ENCODE measurements at places on chromosomes 16 and 17.

DNA sequence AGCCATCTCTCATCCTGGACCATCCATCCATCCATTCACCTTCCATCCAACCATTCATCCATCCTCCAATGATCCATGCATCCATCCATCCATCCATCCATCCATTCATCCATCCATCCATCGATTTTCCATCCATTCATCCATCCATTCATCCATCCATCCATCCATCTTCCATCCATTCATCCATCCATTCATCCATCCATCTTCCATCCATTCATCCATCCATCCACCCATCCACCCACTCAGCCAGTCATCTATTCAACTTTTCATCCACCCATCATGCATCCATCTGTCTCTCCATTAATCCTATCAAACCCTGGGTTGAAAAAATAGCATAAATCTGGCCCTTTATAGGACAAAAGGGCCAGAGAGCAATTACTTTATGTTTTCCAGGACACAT lies 158.3 kb upstream of the WSCD1 start:
- DNase-seq, result no peak

GRCh38 chr16:24523569-24523968 lies 15.8 kb upstream of the RBBP6 start:
- no peak for DNase-seq

DNA sequence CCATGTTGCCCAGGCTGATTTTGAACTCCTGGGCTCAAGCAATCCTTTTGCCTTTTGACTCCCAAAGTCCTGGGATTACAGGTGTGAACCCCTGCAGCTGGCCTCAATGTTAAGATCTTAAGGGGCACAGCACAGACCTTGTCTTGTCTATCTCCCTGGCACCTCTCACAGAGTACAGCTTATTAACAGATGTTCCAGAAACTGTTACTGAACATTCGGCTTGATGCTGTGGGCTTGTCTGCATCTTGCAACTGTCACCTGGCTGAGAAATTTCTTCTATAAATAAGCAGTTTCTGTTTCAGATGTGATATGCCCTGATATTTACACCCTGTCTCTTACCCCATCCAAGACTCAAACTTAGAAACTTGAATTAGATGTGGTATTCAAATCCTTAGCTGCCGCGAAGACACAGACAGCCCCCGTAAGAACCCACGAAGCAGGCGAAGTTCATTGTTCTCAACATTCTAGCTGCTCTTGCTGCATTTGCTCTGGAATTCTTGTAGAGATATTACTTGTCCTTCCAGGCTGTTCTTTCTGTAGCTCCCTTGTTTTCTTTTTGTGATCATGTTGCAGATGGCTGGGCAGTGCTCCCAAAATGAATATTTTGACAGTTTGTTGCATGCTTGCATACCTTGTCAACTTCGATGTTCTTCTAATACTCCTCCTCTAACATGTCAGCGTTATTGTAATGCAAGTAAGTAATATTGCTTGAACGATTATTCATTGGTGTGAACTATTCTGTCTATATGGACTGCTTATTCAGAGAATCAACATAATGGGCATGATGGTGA lies at the start of gene TNFRSF17:
Gene TNFRSF17, plus strand, starts transcription at position 450 of the 791 bp plus-strand sequence. Its CDS starts 115 bp downstream, at position 565.
- no peak for DNase-seq

- DNase-seq, result no peak
Measured at GRCh38 chr17:266701-267667, 85.5 kb upstream of the DOC2B start.

DNA sequence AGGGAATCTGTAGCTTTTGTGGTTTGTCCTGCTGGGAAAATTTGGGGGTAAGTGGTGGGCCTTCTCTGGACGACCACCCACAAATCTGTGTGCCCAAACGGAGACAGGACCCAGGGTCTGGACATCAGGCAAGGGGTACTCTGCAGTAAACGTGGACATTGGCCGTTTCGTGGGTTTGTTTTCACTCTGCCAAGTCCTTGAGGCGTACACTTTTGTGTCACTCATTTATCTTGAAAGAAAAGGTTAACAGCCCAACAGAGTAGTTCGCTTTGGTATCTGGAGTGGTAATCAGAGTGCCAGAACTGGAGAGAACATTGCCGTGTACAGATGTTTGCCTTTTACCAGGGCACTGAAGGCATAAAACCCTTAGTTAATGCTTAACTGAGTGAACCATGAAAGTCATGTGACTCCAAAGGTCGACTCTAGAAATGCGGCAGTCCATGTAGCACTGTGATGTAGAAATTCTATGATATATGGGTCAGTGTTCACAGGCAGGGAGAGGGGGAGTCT lies 15.4 kb downstream of the NAA60 start:
- DNase-seq, result no peak

DNA sequence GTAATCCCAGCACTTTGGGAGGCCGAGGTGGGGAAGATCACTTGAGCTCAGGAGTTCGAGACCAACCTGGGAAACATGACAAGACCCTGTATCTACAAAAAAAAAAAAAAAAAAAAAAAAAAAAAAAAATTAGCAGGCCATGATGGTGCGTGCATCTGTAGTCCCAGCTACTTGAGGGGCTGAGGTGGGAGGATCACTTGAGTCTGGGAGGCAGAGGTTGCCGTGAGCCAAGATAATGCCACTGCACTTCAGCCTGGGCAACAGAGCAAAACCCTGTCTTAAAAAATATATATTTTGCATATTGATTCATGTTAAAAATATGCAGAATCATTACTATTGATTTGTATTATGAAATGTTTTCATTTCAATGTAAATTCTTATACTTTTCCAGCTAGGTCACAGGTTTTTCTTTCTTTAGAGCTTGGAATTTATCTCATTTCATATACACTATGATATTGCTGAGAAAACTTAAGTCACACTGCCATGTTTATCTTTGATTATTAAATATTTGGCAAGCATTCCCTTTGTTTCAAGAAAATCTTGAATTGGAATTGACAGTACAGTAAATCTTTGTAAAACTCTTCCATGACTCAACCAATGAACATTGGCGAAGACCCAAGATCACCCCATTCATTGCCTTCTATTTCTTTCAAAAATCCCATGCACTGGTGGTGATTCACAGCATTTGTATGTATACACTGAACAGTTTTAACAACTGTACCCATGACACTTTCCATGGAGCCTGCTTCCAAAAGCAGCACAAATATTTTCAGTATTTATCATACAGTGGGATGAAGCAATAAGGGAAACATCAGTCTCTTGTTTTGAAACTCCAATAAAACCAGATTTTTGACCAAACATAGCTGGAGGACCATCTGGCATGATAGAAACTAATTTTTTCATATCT lies 83.5 kb upstream of the TNRC6A start:
- DNase-seq, result no peak

DNA sequence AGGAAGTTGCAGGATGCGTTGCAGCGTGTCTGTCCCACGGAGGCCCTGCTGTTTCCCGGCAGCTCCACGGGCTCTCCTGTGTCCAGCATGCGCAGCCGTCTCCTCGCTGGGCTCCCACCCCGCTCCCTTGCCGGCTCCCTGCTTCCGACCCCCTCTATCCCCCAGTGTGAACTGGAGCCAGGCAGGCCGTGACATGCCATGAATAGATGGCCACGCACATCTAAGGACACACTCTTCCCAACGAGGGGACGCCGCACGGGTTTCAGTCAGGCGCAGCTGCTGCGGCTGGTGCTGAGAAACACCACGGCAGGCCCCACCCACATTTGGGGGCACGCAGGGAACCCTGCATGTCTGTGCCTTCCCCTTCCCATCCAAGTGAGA lies 9.2 kb upstream of the HEXD start:
- no peak for DNase-seq

DNA sequence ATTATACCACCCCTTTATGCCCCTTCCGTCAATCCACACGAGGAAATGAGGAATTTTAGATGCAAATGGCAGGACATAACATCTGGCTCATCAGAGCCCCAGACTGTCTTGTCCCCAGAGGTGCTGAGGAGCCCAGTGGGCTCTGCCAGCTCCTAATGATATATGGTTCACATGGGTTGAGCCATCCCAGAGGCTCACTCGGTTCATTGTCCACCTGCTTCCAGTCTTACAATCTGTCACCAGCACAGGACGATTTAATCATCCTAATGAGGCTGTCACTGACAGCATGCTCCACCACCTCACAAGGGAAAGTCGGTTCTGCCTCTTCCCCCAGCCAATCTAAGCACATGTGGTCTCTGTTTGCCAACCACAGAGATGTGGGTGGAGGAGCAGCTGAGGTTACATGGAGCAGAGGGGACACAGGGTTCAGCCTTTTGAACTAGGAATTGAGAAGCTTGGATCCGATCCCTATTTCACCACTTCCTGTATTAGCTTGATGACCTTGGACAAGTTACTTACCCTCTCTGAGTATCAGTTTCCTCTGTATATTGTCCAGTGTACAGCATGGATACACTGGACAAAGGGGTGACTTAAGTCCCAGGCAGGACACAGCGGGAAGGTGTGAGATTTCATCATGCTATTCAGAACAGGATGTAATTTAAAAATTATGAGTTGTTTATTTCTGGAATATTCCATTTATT lies 27.0 kb upstream of the DHX8 start:
- peak; percentile 15 for DNase-seq

GRCh38 chr16:11677451-11677951 lies 9.2 kb downstream of the SNN start:
- no peak for DNase-seq

DNA sequence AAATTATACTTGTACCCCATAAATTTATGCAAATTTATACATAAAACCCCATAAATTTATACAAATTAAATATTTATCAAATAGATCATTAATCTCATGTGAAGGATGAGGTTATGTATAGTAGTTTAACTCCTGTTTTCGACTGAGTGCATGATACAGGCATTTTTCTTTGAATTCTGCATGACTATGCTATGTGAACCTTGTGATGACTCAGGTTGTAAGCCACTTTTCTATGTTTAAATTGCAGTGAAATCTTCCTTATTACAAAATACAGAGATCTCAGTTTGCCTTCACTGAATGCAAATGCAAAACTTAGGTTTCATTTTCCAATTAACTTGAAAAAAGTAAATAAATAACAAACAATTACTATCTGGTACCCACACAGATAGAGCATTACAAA lies 843.7 kb downstream of the CDH11 start:
- DNase-seq, result no peak

- DNase-seq, result no peak
Measured at GRCh38 chr16:66948837-66949225, 12.2 kb upstream of the CES3 start.

- peak; percentile 61 for DNase-seq
Measured at GRCh38 chr17:15957206-15957605, 12.3 kb downstream of the ADORA2B start.

GRCh38 chr17:65230040-65230439 lies 92.9 kb downstream of the RGS9 start:
- DNase-seq, result no peak

- DNase-seq, result no peak
Measured at GRCh38 chr16:54283725-54284318, 2.8 kb downstream of the IRX3 start.

DNA sequence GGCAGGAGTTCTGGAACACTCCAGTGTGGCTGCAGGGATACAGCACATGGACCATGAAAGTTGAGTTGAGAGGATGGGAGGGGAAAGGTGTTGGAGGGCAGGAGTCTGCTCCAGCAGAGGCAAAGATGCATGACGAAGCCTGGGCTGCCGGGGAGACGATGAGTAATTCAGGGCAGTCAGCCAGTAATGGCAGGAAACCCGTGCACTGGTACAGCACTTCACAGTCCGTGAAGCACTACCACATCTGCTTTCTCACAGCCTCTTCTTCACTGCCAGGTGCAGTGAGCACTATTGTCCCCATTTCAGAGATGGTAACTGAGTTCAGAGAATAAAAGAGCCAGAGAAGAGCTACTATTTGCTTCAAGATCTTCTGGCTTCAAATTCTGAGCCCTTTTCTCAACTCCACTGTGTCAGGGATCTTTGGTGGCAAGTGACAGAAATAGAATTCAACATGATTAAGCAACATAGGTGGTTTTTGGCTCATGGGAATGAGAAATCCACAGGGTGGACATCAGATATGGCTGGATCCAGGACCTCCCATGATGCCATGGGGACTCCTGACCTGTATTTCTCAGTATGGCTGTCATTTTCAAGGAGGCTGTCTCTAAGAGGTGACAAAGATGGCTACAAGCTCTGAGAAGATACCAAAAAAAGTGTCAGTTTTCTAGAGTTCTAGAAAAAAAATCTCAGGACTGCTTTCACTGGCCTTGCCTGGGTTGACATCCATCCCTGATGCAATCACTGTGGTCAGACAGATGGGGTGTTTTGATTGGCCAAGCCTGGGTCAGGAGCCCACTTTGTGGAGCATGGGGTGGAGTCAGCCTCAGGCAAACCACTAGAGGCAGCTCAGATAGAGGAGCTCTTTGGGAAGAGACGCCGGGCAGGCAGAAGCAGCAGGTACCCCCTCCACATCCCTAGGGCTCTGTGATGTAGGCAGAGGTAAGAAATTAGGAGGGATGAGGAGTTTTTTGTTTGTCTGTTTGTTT lies 24.7 kb downstream of the IL21R start:
- peak; percentile 85 for DNase-seq

DNA sequence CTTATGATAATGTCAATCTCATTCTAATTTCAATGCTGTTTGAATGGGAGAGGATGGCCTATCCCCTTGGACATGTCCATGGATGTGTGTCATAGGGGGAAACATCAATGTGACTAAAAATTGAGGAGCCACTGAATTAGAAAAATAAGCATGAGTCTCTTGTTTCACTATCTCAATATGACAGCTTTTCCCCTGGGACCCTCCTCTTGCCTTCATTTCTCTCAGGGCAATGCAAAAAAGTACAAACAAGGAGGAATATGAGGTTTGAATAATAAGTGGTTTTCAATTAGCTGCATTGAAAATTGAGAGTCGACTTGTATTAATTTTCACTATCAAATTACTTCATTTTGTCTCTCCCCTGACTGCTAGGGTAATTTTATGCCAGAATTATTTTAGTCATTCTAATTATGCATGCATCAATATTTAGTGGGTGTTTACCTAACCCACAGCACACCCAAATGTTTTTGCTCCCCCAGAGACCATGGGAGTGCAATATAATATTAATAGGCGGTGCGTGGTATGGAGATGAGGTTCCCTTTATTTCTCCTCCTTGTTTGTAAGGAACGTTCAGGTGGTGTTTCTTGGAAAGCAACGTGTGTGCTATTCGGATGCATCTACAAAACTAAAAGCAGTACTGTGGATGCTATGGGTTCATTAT lies 6.8 kb upstream of the SDR42E1 start:
- DNase-seq, result no peak

- no peak for DNase-seq
Measured at GRCh38 chr17:66230922-66231591, 1.8 kb upstream of the APOH start.

GRCh38 chr17:10907370-10907769 lies 69.5 kb upstream of the PIRT start:
- DNase-seq, result no peak

- no peak for DNase-seq
Measured at GRCh38 chr17:1940810-1941185, 84.3 kb downstream of the RTN4RL1 start.

DNA sequence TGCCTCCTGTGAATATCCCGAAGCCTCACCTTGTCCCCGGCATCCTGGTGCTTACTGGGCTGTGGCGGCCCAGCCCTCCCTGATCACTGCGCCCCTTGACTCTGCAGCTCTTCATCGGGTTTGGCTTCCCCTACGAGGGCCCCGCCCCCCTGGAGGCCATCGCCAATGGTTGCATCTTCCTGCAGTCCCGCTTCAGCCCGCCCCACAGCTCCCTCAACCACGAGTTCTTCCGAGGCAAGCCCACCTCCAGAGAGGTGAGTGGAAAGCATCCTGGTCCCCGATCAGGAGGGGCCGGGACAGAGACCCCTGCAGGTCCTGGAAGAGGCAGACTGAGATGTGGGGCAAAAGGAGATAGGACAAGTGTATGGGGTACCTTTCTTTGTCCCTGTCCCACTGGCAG lies 72.1 kb downstream of the MGAT5B start:
- no peak for DNase-seq

Data from activated CD4-positive, alpha-beta T cell treated with anti-CD3 and anti-CD28 coated beads for 48 hours (primary cell).